ENCODE measurements at places on chromosomes 12 and 14.

GRCh38 chr12:14417715-14418114, 52.2 kb downstream of the ATF7IP start:
- DNase-seq = peak; percentile 94

GRCh38 chr12:119089380-119090013, 89.2 kb upstream of the HSPB8 start:
- no peak for DNase-seq

DNA sequence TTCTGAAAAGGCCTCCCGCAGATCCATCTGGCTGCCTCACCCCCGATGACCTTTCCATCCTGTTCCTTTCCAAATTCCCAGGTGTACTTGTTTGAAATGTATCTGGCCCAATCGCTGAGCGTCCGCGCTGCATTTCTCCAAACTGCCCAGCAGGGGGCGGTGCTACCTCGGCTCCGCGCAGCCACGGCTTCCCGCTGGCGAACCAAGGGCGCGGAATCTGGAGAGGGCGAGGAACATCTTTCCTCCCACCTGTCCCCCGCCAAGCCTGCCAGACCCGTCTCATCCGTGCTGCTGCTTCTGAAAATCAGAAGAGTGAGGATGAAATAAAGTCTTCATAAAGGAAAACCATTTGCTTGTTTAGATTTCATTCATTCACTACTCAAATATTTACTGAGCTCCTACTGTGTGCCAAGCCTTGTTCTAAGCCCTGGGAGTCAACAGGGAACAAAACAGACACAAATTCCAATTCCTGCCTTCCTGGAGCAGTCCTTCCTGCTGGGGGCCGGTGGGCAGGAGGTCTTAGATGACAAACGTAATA, 16.8 kb upstream of the MYL2 start:
- peak; percentile 34 for DNase-seq

DNA sequence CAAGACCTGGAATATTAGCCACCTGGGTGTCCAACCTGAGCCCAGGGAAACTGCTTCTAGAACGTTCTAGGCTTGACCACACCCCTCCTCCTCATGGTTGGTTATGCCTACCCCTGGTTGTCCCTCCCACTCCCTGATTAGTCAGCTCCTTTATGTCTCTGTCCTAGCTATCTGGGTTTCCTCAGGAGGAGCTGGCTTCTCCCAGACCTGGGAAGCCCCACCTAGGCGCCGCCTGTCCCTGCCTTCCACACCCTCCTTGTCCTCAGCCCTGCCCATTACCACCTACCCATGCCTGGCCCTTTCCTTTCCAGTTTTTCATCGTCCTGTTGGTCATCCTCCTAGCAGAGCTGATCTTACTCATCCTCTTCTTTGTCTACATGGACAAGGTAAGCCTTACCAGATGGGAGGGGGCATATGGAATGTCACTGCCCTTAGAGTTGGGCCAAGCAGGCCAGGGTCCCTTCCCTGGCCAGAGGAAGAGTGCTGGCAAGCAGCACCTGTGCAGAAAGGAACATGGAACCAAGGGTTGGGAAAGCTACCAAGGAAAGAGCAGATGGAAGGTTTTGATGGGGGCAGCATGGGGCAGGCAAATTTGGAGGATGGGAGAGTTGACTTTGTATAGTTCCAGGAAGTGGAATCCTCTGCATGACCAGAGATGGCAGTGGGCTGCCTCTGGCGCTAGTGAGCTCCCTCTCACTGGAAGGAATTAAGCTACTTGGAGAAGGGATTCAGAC, 201.7 kb downstream of the TSPAN9 start:
- no peak for DNase-seq
